ENCODE measurements at places on chromosomes 5 and 9.
A peak's percentile ranks its signal among the peaks of the same experiment; 100 is the strongest.

GRCh38 chr5:9780501-9780900 is 150.3 kb upstream of the TAS2R1 start:
- DNase-seq = no peak

GRCh38 chr5:151285683-151286082 is 17.9 kb downstream of the SLC36A3 start:
- no peak for DNase-seq

GRCh38 chr9:68629042-68629441 is 76.0 kb upstream of the PIP5K1B start:
- no peak for DNase-seq

- DNase-seq = no peak
Observed at GRCh38 chr9:114077162-114077837, 800 bp downstream of the AMBP start.

- DNase-seq = peak; percentile 21
Observed at GRCh38 chr5:87829217-87829551, 416.5 kb upstream of the CCNH start.

DNA sequence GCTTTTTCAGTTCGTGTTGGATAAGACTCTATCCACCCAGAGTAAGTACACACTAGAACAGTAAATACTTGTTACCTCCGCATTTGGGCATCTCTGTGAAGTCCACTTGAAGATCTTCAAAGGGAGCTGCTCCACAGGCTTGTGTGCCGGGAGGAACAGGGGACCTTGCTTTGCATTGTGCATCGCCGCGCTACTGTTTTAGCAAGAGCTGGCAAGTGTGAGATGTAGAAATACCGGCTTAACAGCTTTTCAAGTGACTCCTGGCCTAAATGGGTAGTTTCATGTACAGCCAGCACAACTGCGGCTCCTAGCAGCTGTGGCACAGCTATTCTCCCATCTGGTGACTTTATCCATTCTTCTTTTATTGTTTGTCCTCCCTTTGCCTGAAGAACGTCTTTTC is 8.4 kb upstream of the ZNF354C start:
- DNase-seq = no peak

- no peak for DNase-seq
Observed at GRCh38 chr5:156913719-156914370, 49.2 kb downstream of the TIMD4 start.

DNA sequence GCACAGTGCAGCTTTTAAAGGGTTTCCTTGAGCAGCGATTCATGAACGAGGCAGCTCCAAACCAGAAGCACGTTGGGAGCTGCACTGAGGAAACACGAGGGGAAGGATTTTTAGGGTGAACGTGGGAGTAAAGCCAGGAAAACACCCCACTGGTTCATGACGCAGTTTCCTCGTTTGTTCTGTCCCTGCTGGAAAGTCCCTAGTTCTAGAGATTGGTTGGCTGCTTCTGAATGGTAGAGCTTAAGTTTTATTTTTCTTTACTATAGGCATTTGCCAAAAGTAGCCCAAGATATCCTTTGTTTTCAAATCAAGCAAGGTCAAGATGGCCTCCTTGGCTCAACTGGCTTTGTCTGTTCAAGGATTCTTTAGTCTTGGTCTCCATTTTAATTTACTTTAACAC is 116.5 kb upstream of the CACNA1B start:
- no peak for DNase-seq

DNA sequence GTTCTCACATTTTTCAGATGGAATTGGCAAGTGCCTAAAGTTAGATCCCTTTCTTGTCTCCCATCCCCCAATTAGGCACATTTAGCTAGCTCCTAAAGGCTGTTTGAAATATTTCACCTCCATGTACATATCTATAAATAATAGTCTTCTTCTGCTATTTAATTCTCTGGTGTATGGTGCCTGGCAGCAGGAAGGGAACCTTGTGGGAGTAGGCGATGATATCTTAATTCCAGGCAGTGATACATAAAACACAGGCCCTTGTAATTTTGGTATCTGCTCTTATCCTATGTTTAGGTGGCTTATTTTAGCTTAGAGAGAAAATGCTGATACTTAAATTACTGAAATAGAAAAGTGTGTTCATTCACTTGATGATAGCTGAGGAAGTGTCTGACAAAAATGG is 262.9 kb upstream of the DAP start:
- no peak for DNase-seq

DNA sequence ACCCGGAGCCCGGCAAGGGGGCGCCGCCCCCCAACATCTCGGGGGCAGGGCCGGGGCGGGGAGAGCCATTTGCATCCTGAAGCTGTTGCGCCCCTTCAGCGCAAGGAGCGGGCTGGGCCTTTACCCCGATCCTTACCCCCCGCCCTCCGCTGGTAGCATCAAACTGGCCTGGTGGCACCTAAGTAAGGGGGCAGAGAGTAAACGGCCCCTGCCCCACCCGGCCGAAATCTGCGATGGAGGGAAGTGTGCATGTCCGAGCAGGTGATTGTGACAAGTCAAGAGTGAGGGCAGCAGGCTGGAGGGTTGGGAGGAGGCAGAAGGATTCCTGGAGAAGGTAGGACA is 101.2 kb downstream of the ESM1 start:
- DNase-seq = no peak

DNA sequence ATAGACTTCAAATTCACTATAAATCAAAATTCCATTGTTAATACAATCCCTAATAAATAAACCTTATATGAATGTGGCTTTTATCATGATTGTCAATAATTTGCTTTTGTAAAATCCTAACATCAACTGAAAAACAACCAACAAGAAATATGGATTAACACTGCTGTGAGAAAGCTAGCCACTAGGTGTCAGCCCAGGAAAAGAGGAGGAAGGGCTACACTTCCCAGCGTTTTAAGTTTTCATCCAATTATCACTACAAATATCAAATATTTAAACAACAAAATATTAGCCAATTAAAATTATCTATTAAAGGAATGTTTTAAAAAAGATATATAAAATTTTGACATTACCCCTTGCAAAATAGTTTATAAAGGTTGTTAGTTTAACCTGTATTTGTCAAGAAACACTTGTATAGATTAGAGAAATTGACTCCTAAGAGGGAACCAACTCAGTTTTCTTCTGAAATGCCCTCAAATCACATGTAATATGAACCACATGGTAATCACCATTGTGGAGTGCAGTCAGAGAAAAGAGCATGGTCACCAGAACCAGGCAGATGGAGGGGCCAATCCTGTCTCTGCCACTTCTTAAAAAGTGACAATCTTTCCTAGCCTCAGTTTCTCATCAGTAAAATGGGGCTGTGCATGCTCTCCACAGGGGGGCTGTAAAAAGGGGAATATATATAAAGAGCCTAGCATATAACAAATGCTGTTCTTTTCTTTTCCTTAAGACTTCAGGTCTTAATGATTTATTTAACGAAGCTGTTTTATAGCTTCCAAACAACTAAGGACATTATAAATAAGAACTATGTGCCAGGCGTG is 188.2 kb downstream of the CRB2 start:
- DNase-seq = peak; percentile 43

DNA sequence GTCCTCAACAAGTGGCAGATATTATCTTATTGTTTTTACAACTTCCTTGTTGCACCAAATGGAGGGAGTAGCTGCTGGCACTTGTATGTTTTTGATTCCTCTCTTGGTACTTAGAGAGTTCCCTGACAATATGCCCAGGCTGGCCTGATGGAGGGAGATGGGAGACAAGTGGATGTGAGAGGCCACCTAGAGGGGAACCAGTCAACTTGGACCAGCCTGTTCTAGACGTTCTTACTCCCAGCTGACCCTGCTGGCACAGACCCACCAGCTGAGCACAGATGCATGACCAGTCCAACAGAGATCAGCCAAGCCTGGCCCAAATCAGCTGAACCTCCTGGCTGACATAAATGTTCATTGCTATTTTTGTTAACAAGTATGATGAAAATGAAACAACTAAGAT is 60.9 kb upstream of the GDNF start:
- peak; percentile 51 for DNase-seq

DNA sequence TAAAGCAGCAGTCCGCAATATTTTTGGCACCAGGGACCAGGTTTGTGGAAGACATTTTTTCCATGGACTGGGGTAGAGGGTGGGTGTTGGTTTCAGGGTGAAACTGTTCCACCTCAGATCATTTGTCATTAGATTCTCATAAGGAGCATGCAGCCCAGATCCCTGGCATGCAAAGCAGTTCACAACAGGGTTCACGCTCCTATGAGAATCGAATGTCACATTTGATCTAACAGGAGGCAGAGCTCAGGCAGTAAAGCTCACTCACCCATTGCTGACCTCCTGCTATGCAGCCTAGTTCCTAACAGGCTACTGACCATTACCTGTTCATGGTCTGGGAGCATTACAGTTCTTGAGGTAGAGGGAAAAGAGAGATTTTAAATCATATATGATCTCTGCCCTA is 241.5 kb upstream of the COX7C start:
- DNase-seq = no peak

GRCh38 chr9:14993901-14994554 is 83.8 kb upstream of the FREM1 start:
- DNase-seq = no peak

GRCh38 chr5:169258372-169259000 is 42.5 kb downstream of the SLIT3 start:
- DNase-seq = no peak

DNA sequence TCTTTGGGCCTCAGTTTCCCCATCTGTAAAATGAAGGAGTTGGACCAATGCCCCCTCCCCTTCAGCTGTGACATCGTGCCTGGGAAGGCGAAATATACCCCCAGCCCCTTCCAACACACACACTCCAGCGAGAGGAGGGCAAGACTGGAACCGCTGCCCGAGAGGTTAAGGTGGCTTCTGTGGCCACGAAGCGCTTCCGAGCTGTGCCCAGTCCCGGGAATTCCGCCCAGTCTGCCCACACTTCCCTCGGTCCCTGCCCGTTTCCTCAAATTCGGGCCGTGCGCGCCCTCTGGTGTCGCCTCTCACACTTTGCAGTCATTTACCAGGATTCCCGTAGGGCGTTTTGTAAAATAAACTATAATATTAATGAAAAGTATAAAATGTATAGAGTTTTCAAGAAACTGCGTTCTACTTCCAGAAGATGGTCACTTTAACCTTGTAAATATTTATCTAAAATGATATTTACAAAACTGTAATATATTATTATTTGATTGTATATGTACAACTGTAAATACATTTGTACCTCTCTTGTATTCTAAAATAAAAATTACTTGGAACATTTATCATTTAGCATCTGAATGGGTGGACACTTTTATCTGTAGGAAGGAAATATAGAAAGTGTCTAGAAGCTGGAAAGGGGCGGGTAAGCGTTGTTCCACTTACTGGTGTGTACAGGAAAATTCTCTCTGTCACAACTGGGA is 11.0 kb upstream of the EXOSC2 start:
- peak; percentile 86 for DNase-seq

DNA sequence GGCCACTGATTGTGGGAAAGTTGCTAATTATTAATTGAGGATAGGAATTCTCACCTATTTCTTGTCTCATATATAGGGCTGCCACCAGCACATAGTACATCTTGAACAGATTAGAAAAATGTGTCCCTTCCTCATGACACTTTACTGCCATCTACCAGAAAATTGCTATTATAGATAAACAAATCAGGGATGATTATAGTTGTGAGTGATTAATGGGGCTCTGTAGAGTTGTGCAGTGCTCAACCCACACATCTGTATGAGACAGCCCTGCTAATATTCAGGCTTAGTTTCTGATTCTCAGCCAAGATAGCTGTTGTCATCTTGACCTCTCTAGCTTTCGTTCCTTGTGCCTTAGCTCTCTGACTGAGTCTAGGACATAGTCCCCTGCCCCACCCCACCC is 373.3 kb downstream of the TLE4 start:
- DNase-seq = no peak

DNA sequence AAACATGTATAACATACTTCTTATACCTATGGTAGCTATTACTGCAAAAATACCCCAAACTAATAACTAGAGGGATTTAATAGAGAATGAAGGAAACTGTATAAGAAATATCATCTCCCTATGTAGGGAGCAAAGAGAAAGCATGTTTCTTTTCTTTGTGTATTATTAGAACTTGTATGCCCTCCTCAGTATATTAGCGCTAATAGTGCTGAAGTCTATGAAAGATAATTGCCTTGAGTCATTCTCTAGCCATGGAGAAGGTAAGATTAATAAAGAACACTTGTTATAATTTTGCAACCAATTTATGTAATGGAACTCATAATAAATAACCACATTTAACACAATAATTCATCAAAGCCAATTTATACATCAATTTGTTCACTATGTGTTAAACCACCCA is 329.2 kb downstream of the TMEM232 start:
- no peak for DNase-seq

DNA sequence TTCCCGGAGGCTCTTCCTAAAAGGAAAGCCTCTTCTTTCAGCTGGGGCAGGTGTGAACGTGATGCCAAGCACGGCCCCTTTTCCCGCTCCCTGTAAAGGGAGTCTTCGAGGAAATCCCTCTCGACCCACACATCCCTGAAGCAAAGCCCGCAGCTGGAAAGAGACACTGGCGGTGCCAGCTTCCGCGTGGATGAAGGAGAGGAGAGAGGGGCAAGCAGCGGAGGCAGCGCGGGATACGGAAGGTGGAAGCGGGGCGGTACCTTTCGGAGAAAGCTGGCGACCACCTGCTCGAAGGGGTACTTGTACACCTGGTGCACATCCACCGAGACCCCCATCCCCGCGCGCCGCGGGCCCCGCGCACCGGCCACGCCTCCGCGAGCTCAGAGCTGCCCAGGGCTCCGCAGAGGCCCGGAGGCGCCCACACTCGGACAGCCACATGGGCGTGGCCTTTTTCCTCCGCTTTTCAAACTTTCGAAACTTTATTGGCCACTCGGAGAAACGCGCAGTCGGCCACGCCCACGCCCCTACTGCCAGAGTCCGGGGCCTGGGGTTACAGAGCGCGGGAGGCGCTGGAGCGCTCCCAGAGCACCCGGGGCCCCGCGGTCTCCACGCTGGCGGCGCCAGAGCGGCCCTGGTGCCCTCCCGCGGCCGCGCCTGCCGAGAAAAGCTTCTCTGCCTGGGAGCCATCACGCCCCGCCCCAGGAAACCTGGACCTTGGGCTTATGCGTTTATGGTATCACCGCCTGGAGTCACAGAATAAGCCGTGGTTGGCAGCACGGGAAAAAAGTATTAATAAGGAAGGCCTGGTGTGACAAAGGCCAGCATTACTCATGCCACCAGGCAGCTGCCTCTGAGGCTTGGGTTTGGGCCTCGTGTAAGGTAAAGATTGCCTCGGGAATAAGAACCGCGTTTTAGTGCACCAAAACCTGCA is at the start of gene PRELID2:
Gene PRELID2, minus strand, starts transcription at position 426 of the 931 bp plus-strand sequence. Its CDS starts 91 bp downstream, at position 335.
- peak; percentile 94 for DNase-seq

- DNase-seq = no peak
Observed at GRCh38 chr5:176736931-176737745, 73.2 kb upstream of the UNC5A start.

GRCh38 chr5:3596261-3596825 is 711 bp downstream of the IRX1 start:
- DNase-seq = no peak

DNA sequence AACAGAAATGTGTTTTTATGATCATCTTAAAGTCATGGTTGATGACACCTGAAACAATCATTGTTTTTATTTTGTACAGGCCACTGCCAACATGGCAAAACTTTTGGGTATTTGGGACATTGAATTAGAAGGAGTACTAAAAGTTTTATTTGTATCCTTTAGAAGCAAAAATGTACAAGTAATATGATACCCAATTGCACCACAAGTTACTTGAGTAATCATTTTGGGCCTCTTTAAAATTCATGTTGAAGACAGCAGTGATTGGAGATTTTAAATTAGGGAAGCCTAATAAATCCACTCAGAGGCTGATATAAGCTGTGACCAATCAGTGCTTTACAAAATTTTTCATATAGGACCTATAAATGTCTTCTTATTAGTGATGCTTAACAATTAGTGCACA is 212.9 kb downstream of the MARCHF11 start:
- DNase-seq = no peak
